ENCODE measurements at places on chromosomes 16 and 17.

- DNase-seq, result no peak
These were observed 96.7 kb upstream of the FAM20A start for GRCh38 chr17:68697850-68698361.

GRCh38 chr17:27600471-27600870, 30.5 kb upstream of the LGALS9 start:
- DNase-seq, result no peak

GRCh38 chr17:45628019-45628418, 137.5 kb upstream of the PLEKHM1 start:
- DNase-seq, result no peak

- DNase-seq, result no peak
These were observed 231.2 kb downstream of the PRKCA start for GRCh38 chr17:66533572-66533971.

DNA sequence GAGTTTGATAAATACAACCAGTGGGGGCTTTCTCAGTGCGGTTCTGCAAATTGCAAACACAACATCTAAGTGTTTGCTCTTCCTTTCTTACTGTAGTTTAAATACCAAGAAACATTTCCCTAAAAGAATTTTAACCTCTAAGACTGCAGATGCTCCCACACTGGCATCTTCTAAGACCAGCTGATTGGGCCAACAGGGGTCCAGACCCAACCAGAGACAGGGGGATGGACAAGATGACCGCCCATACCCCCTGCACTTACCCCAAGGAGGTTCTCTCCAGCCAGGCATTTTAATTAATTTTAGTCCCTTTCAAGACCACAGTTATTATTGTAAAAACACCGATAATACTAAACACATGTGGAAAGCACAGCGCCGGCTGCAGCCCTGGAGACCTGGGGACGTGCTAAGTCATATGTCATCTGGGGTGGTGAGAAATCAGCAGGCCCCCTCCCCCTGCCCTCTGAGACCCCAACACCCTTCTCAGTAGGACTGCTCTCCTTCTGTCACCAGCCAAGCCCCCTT, 242.3 kb downstream of the SOX9 start:
- DNase-seq, result no peak

- DNase-seq, result no peak
These were observed 38.7 kb downstream of the ABCC6 start for GRCh38 chr16:16184594-16184993.

- no peak for DNase-seq
These were observed 102.1 kb downstream of the CDH13 start for GRCh38 chr16:82728901-82729300.

DNA sequence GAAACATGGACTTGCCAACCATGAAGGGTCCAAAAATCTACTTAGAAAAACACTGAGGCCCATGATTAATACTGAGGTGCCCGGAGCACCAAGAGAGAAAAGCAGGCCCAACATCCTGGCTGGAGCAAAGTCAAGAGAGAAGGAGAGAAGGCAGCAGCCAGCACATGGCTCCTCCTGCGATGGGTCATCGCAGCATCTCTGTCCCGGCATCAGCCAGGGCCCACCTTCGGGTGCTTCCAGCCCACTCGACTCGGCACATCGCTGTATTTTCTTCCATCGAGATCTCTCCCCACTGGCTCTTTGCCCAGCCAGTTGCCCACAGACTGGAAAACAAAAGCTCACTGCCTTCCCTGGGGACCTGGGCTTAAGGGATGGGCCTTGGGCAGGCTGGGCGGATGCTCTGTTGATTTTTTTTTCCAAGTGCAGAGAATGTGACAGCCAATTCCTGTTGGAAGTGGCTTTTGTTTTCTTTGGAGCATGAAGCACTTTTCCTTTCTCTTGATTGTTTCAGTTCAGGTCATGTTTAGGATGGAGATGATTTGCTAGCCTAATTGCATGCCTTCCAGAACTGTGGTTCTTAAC, 58.1 kb downstream of the CYB5B start:
- no peak for DNase-seq

DNA sequence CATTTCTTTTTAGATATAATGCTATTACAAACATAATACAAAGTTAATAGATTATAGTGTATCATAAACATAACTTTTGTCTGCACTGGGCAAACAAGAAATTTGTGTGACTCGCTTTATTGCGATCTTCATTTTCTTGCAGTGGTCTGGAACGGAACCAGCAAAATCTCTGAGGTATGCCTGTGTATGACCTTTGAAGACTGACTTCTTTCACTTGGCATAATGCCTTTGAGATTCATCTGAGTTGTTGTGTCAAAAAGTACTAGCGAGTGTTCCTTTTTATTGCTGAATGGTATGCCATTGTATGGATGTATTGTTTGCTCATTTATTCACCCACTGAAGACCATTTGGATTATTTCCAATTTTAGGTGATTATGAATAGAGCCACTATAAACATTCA, 69.2 kb downstream of the TANC2 start:
- no peak for DNase-seq

GRCh38 chr17:29659155-29659554, 36.4 kb upstream of the CORO6 start:
- peak; percentile 14 for DNase-seq

DNA sequence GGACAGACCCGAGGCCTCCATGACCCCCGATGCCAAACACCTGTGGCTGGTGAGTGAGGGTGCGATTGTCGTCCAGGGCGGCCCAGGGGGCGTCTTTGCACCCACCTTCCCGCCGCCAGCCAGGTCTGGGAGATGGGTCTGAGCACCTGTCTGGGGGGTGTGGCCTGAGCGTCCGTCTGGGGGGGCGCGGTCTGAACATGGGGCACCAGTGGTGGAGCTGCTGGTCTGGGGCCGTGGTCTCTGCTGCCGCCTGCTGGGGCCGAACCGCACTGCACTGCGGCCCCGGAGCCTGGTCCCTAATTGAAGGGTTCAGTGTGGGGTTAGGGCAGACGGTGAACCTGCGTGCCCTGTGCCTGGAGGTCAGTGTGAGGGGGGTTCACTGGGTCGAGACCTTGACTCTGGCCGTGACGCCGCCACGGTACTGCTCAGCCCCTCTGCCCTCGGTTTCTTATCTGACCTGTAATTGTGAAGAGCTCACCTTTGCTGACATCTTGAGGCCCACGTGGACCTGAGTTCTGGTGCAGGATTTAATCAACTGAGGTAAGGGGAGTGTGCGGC, 12.6 kb upstream of the TCF25 start:
- DNase-seq, result peak; percentile 82

Measured in CD4-positive, alpha-beta T cell treated with Interleukin-10 for 1 hour (primary cell).